ENCODE measurements at places on chromosomes 11 and 22.
A peak's percentile ranks its signal among the peaks of the same experiment; 100 is the strongest.

GRCh38 chr11:110287537-110287936 lies 8.9 kb downstream of the RDX start:
- no peak for DNase-seq

GRCh38 chr11:25066706-25067105 lies 569.9 kb downstream of the LUZP2 start:
- DNase-seq, result no peak

DNA sequence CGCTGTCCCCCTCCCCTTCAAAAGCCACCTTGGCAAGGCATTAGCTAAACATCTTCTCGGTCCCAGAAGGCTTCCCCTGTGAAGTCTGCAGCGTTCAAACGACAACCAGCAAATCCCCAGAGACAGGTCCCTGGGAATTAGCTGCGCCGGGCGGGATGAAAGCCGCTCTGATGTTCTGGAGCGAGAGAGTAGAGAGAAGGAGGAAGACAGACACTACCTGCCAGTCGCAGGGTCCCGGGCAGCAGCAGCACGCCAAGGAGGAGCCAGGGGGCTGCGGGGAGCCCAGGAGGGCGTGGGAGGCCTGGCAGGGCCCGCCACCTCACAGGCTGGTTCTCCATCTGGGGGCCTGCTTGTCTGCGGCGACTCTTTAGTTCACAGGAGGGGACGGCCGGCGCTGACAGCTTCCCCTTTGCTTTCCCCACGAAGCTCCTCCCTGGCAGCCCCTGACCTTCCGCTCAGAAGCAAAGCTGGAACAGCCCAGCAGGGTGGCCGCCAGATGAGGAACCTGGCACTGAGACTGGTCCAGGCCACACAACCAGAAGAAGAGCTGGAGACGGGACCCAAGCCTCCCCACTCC lies at the start of gene NFAM1:
Gene NFAM1 (minus strand): TSS at position 384 of the 577 bp plus-strand sequence. CDS start 46 bp downstream, at position 338.
- peak; percentile 87 for DNase-seq

- no peak for DNase-seq
These were observed 52.5 kb upstream of the NNMT start for GRCh38 chr11:114243461-114244372.

DNA sequence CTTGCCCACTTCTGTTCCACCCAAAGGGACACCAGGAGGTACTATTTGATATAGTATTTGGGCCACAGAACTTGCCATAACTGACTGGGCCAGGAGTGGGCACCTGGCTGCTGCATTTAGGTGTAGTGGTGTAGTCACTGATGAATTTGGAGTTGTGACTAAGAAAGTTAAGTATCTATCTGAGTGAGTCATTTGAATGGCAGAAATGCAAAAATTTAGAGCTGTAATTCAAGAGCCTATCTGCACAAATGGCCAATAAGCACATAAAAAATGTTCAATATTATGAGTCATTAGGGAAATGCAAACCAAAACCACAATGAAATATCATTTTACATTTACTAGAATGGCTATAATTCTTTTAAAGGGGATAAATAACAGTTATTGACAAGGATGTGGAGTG lies 14.7 kb downstream of the GLYATL2 start:
- no peak for DNase-seq

DNA sequence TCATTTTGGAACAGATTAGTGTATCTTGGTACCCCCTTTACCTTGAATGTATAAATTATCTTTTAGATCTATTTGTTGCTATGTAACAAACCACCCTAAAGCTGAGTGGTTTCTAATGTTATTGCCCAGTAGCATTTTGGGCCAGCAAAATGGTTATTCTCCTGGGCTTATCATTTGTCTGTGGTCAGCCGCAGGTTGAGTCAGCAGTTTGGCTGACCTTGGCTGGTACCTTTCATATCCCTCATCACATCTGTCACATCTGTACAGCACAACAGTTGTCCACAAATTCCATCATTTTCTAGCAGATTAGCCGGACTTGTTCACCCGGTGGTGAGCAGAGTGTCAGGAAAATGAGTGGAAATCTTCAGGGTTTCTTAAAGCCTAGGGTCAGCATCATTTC lies 588.5 kb upstream of the ARHGAP42 start:
- no peak for DNase-seq

DNA sequence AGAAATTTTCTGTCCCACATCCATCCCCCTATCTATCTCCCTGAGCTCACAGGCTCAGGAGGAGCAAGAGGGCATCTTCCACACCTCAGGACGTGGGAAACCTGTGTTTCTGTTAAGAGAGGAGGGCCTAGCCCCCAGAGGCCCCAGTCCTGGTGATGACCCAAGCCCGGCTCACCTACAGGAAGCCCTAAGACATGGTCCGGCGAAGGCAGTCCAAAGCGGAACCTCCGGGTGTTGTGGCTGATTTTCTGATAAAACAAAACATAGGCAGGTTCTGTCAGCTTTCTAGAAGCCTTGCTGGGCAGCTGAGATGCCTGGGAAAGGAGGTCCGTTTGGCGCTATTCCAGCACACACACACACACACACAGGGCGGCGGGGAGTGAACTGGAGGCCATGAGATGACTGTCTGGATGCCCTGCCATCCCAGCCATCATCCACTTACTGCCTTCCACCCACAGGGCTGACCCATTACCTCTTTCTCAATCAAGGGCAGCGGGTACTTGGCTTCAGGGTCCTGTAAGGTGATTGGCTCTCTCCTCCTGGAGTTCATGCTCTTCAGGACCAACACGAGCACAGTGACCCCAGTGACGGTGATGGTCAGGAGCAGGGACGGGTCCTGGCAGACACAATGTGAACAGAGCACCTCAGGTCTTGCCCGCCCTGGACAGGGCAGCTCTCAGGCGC lies 882 bp downstream of the CYB5R2 start:
- DNase-seq, result no peak

DNA sequence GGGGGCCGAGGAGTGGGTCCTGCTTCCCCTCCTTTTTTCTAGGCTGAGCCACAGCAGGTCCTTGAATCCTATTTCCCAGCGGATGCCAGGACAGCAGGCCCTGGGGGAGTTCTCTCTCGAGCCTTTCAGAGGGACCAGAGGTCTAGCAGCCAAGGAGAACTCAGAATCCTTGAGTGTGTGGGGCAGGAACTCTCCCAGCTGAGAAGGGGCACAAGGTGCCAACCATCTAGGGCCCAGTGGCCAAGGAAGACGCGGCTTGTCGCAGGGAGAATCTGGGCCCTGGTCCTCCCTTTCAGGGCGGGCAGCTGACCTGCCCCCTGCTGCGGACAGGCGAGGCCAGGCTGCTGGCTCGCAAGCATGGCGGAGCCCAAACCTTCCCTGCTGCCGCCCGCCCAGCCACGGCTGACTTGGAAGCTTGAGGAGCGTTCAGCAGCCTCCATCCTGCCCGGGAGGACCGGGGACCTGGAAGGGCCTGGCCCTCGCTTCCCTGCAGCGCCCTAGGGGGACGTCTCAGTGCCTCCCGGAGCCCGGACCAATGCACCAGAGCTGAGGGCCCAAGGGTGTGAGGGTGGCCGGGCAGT lies 972 bp upstream of the TSSC4 start:
- no peak for DNase-seq

DNA sequence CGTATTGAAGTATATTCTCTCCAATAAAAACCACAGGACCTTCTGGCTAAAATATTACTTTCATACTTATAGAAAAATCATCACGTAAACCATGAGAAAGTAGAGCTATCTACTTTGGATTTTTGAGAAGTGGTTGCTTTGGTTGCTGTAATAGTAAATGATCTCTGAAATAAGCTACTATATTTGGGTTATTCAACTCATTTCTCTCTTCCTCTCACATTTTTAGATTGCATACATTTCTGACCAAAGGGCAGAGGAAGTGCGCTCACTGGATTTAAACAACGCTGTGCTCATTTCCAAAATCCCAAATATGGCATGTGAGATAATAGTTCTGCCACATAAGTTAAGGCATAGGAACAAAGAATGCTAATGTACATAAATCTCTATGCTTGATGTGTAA lies 357.0 kb downstream of the LRRC4C start:
- no peak for DNase-seq

- no peak for DNase-seq
These were observed 11.3 kb upstream of the SMIM38 start for GRCh38 chr11:69144316-69145049.

DNA sequence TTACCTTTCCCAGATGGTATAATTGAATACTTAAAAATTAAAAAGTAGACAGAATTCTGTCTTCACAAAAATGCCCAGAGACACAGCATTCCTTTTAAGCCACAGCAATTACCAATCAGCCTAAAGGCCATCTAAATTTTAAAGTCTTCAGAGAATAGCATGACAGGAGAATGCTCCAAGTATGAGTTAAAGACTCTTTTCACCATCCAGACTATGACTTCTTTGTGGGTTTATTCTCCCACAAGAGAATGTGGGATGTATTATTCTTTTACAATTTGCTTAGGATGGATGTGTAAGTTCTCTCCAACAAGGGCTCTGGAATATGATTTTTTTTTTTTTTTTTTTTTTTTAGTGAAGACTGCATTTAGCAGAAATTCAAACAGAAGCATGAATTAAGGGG lies 249.9 kb downstream of the TTC28 start:
- DNase-seq, result no peak

DNA sequence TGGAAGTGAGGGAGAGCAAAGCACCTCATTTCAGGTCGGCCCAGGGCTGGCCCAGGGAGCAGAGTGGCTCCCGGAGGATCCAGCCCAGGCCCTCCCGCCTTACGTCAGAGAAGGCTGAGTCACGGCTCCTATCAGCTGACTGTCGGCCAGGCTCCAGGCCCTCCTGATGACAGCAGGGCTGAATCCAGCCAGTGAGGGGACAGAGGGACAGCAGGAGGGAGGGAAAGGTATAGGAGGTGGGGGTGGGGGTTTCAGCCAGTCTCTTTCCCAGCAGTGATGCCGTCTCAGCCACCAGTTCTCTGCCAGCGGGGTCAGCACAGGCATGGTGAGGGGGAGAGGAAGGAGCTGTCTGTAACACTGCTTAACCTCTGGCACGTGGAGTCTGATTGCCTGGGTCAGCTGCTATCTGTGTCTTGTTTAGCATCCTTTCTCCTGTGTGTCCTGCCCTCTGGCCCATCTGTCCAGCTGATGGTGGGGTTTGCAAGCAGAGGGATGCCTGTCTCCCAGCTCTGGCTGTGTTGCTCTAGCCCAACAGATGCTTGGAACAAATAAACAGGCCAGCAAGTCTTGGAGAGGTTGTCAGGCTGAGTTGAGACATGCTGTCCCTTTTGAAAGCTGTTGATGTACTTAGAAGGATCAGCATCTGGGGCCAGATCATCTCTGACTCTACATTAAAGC lies 74.0 kb downstream of the ADAMTS15 start:
- DNase-seq, result no peak

- DNase-seq, result no peak
These were observed 67.9 kb downstream of the PIWIL4 start for GRCh38 chr11:94635072-94635471.

DNA sequence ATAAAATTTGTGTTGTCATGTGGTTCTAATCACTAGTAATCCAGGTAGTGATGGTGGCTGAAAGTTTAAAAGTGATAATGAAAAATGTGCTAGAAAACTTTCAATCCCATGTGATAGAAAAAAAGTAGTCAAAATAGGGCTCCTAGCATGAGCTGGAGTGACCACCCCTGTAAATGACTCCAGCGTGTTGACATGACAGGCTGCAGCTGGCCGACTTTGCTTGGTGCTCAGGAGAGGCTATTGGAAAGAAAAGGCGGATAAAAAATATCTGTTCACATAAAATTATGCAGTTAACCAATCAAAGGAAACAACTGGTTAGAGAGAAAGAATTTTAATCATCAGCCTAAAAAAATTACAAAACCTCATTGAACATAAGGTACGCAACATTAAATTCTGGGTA lies 16.9 kb upstream of the MTCH2 start:
- DNase-seq, result no peak

- DNase-seq, result no peak
These were observed 835.1 kb downstream of the NTM start for GRCh38 chr11:132205496-132205895.

- DNase-seq, result no peak
These were observed 3.6 kb downstream of the SYNGR1 start for GRCh38 chr22:39353346-39353745.

DNA sequence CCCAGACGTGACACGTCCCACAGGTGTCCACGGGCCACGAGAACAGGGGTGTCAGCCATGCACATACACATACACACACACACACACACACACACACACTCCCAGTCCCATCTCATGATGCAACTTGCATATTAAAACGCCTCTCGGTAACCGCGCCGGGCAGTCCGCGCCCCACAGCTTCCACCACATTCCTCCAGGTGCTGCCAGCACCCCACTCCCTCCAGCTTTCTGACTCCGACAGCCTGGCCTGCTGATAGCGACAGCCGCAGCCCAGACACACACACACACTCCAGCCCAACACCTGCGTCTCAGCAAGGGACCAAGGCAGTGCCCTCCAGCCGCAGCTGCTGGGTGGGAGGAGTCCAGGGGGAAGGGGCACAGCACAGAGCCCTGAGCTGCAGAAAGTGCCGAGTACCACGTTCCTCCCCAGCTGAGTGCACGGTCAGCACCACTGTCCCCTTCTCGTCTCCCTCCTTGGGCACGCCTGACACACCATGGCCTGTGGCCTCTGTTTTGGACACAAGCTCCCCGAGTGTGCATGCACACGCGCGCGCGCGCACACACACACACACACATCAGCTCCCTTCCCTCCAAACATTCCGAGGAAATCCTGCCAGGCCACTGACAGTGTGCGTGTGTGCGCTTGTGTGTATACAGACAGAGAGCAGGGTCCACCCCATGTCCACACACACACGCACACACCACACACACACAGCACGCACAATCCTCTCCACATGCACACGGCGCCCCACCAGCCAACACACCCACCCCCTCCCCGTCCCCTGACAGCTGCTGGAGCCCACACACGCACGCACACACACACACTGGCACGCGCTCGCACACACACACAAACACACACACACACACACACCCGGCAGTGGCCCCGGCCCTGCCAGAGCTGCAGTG lies 1.2 kb downstream of the ELFN2 start:
- no peak for DNase-seq

DNA sequence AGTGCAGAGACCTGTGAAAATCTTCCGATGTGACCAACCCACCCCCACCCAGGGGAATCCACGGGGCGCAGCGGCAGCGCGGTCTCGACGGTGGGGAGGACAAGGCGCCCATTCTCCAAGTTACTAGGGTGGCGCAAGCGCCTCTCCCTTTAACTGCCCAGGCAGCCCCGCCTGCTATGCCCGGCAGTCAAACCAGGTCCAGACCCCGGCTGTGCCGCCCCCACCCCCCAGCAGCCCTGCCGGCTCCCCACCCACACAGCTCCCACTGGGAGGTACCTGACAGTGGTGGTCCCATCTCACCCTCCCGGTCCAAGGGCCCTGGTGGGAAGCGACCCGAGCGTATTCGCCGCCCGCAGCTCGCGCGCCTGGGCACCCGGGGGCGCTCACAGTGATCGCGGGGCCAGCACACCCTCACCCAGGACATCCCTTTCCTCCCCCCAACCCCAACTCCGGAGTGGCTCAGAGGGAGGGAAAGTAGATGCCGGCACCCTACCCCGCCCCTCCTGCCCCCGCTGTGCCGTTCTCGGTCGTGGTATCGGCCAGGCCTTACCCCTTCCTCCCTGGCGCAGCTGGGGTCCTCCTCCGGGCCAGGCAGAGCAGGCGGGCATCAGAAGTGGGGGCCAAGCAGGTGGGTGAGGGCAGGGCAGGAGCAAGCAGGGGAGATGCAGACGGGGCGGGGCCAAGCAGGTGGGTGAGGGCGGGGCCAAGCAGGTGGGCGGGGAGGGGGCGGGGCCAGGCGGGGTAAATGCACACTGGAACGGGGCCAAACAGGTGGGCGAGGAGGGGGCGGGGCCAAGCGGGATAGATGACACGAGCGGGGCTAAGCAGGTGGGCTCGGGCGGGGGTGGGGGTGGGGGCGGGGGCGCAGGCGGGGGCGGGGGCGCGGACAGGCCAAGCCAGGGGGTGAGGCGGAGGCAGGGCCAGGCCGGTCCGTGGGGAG lies at the start of gene TRPM5:
Gene TRPM5 (minus strand): TSS at position 634 of the 940 bp plus-strand sequence. CDS start 21,478 bp downstream, outside the sequence.
- DNase-seq, result no peak

Data from suppressor macrophage treated with lipopolysaccharide for 4 hours (primary cell).